ENCODE measurements at places on chromosomes 2 and 18.

DNA sequence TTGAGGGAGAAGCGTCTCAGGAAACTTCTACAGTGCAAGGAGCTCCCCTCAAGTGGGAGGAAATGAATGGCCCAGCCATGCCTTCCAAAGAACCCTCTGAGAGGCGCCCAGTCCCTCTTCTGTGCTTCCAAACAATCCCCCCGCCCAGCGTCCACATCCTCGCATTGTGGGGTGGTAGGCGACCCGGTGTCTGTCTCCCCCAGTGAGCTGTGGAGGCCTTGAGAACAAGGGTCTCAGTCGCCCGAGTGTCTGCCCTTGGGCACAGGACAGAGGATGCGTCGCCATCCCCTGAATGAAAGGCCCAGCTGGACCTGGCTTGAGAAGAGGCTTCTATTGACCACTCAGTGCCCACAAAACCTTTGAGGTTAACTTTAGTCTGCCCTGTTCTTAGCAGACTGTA, 29.7 kb downstream of the INPP5D start:
- DNase-seq: no peak

DNA sequence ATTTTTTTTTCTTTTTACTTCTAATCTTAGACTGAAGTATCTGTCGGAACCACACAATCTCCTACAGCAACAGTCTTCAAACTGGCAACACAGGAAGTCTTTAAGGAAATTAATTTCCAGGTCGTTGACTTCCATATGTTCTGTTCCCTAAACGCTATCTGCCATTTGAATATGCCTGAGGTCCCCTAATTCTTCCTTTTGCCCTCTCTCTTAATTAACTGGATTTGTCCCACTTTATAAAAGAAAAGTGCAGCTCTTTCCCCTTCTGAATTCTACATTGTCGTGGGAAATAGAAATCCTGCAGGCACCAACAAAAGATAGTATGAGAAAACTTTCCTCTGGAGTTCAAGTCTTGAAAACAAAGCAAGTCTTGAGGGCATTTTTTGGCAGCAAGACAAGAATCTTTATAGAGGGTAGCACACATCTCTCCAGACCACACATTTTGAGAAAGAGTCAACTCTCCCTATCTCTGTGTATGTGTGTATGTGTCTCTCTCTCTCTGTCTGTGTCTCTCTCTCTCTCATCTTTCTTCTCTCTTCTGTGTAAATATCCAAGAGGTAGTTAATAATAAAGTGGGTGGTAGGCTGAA, 879.8 kb downstream of the SOCS6 start:
- no peak for DNase-seq

DNA sequence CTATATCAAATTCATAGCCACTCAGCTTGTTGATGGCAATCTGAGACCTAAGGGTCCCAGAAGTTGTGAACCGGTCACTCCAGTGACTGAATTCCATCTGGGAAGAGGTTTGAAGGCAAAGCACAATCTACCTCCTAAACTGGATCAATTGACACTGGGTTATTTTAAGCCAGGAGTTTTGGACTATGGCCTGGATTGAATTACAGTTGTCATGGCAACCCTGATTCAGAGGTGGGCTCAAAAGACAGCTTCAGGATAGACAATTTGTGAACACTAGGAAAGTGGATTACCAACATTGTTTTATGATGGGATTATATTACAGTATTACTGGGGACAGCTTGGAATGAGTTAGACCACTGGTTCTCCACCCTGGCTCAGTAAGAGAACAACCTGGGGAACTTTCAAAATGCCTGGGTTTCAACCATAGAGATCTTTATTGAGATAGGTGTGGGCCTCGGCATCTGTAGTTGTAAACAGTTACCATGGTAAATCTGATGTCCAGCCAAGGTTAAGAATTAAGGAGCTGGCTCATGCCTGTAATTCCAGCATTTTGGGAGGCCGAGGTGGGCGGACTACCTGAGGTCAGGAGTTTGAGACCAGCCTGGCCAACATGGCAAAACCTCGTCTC, 58.8 kb downstream of the MFSD6 start:
- DNase-seq: no peak

- DNase-seq: no peak
Observed at GRCh38 chr18:5503740-5504139, 40.1 kb downstream of the EPB41L3 start.

- no peak for DNase-seq
Observed at GRCh38 chr2:238985041-238985729, 137.3 kb downstream of the TWIST2 start.

DNA sequence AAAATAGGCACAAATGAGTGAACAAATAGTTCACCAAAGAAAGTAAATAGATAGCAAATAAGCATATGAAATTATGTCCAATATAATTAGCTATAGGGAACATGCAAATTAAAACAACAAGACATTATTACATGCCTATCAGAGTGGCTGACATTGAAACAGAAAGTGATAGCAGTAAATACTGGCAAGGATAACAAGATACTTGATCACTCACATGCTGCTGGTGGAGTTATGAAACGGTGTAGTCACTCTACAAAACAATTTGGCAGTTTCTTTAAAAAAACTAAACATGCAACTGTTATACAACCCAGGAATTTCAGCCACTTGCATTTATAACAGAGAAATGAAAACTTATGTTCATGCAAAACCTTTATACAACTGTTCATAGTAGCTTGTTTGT, 439.2 kb upstream of the ACVR2A start:
- DNase-seq: no peak

DNA sequence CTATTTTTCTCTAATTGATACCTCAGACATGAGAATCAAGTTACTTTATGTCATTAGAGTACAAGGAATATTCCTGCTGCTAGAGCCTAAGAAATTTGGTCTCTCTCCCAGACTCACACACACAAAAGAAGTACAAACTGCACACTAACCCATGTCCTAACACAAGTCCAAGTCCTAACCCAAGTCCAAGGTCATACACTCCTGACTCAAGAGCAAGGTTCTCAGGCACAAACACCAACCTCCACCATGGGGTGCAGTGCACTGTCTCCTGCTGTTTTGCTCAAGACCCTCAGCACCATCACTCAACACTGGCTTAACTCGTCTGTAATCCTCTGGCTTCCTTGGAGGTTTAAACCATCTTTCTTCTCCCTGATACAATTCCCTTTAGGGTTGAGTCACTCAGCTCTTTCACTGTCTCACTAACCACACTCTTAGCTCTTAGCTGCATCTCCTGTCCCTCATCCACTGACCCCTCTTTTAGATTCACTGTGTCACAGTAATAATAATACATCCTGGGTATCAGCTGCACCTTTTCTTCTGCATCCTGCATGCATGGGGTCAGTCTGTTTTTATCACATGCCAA, 129.8 kb downstream of the BCL2L11 start:
- no peak for DNase-seq

DNA sequence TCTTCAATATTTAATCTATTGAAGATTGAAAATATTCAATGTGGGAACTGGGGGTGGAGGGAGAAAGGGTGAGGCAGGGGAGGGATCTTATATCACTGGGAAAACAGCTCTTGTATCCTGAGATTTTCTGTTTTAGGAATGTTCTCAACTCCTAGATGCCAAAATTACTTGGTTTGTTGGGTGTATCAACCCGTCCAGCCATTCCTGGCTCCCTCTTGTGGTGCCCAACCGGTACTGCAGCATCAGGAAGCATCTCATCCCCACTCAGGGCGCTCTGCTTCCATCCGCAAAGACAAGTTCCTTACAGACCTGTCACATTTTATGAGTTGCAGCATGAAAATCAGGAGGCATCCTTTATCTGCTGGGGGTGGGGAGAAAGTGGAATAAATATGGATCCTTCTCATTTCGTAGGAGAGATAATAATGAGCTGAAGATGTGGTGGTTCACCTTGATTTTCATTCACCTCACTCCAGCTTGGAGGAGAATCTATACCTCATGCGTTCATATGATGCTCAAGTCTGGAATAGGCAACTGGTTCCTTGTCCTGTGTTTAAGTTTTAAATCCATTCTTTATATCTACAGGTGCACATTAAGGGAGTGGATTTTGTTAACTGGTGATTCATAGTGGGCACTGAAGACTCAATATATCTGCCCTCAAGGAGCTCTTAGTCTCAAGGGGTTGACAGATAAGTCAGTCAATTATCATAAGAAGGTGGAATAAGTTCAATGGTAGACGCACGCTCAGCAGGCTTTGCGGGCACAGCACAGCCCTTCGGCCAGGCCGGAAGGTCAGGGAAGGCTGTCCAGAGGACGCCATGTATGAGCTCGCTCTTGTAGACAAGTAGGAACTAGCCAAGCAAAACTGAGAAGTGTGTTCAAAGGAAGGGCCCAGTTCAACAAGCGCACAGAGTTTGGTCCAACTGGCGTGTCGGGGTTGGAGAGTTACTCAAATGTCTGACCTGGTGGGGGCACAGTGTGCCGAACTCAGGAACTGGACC, 127.3 kb downstream of the RNF144A start:
- no peak for DNase-seq

- no peak for DNase-seq
Observed at GRCh38 chr2:216701544-216701943, 6.2 kb upstream of the IGFBP5 start.

- DNase-seq: no peak
Observed at GRCh38 chr2:225566798-225567197, 167.3 kb downstream of the NYAP2 start.

DNA sequence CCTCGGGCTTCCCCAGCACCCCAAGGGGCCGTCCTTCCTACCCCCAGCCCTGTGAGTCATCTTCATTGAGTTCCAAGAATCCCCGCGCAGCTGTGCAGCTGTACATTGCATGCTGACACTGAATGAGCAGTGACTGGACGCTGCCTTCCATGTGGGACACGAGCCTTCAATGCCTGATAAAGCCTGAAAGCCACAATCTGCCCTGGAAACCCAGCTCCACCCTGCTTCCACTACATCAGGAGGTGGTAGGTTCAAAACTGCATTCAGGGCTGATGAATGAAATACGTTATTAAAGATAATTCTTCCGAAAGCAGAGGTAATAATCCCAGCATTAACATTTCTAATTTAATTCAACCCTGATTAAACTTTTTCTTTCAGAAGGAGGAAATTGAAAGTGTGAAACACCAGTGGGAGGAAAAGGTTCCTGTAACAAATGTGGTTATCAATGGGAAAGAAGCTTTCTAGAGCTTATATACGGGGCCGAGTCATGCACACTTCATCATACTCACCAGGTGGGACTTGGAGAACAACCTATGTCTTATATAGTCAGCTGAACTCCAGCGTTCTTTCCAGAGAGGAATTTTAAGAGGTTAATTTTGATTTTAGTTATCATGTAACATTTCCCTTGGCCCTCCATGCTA, 360.1 kb downstream of the LPIN1 start:
- no peak for DNase-seq

DNA sequence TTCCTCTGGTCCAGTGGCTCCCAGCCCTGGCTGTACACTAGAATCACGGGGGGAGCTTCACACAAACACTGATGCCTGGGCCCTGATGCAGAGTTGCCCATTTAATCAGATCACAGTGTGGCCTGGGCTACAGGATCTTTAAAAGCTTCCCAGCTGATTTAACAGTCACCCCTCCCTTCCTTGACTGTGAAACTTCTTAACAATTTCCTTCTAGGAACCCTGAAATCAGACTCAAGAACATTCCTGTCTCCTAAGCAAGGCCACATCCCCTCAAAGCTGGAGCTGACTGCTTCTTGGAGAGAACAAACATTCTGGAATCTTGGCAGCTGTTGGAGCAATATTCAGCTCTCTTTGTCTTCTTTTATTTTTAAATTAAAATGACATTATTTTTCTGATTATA, 88.7 kb downstream of the ADD2 start:
- no peak for DNase-seq

DNA sequence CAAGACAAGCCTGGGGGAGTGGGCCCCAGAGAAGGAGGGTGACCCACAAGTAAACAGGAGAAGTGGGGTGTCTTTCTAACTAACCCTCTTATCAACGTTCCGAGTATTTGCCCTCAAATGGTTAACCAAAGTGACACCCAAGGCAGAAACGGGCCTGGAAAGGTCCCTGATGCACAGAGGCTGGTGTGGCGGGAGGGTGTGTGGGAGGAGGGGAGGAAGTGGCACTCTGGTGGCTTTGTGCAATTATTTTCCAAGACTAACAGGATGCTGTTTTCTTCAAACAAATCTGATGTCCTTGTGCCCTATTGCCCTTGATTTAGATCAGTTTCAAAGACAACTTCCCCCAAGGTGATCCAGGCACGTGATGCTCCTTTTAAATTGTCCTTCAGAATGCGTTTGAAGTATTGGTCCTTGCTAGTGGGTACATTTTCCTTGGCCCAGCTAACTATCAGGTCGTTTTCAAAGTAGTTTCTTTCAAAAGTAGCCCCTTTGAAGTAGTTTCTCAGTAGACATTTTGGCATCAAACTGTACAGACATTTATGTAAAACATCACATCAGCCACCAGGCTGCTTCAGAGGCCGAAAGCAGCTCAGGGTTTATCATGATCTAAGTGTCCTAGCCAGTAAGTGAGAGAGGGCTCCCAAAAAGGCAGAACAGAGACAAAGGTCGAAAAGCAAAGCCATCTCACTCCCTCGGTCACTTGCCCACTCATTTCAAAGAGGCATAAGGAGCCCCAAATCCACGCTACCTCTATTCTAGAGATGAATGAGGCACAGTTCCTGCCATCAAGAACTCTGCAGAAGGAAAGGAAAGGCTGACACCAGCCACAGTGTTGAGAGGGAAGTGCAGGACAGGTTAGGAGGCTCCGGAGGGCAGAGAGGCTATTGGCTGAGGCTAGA, 371.1 kb upstream of the ID2 start:
- DNase-seq: no peak

DNA sequence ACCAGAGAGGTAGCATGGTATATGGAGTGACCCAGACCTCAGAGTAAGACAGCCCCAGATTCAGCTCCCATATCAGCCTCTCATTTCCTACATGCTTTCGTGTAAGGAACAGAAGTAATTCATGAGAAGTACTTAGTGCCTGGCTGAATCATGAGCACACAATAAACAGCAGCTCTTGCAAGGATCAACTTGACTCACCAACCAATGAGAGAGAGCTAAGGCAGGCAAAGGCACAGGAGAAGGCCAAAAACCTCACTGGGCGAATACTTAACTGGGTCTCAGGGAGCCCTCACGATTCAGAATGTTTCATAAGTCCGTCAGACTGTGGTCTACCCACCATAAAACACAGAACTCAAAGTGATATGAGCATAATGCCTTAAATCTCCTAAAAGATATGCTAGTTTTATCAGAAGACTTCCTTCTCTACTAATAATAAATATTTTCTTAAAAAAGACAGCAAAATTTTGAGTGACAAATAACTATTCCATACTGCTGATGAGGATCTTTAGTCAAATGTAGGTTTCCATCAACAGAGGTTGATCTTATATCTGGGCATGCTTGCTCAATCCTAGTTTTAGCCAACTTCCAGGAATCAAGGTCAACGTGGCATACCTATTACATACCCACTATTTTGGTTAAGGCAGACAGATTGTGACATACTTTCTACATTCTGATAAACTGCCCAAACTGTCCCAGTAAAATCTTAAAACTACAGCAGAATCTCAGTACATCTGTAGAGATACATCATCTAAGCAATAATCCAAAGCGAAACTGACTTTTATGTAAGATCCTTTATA, 34.9 kb downstream of the IMMT start:
- DNase-seq: no peak

All from SIG-M5 (cell line).